CD4-positive, alpha-beta T cell treated with Interleukin-1 beta for 1 hour (primary cell): ENCODE measurements at places on chromosomes 1 and 21.

DNA sequence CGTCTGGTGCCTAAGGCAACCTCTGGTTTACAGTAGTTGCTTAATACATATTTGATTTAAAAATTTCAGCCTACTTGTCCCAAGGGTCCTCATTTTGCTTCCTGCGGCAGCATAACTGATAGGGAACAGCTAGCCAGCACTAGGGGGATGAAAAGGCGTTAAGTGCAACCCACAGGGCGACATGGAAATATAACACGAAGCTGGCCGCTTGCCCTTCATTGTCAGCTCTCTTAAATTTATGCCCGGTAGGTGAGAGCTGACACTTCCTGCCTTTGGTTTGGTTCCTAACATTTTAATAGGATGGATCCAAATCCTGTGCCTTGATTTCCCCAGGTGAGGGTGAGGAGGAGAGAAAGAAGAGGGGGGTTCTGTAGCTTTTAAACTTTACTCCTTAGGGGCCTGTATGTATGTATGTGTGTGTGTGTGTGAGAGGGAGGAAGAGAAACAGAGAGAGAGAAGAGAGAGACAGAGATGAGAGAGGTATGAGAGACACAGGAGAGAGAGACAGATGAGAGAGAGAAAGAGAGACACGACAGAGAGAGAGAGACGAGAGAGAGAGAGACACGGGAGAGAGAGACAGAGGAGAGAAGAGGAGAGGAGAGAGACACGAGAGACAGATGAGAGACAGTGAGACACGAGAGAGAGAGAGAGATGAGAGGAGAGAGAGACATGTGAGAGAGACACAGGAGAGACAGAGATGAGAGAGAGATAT is 938 bp upstream of the ACTN2 start:
- DNase-seq: no peak

GRCh38 chr1:91714867-91715381 is 171.0 kb downstream of the TGFBR3 start:
- DNase-seq: no peak

GRCh38 chr1:19066248-19066873 is 109.9 kb upstream of the IFFO2 start:
- no peak for DNase-seq

- no peak for DNase-seq
Observed at GRCh38 chr21:44708213-44708865, 3.0 kb downstream of the TSPEAR start.

DNA sequence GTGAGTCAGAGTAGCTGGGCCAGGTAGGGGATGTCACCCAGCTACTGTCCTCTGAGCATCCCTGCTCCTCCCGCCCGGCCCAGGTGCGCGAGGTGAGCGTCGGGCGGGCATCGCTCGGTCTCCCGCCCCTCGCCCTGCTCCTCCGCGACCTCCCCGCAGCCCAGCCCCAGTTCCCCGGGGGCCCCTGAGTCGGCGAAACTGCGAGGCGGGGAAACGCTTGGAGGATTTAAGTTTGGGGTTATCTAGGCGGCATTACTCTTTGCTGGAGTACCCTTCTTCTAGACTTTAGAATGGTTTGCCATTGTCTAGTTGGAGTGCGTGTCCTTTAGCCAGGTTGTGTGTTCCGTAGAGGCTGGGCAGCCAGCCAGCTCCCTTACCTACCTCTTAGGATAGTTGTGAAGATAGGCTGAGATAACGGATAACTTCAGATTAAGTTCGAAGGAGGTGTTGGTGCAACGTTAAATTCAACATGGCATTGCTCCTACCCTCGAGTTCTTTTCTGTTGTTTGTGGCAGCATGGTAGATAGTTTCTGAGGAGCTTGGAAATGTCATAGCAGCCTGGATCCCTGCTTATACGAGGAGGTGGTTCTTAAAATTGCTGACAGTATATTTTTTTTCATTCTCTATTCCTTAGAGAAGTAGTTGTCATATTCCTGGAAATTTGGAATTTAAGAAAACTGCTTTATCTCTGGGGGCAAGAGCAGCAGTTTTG is 697 bp downstream of the AGO3 start:
- peak; percentile 20 for DNase-seq

GRCh38 chr1:10121688-10122087 is 88.7 kb upstream of the KIF1B start:
- DNase-seq: no peak

DNA sequence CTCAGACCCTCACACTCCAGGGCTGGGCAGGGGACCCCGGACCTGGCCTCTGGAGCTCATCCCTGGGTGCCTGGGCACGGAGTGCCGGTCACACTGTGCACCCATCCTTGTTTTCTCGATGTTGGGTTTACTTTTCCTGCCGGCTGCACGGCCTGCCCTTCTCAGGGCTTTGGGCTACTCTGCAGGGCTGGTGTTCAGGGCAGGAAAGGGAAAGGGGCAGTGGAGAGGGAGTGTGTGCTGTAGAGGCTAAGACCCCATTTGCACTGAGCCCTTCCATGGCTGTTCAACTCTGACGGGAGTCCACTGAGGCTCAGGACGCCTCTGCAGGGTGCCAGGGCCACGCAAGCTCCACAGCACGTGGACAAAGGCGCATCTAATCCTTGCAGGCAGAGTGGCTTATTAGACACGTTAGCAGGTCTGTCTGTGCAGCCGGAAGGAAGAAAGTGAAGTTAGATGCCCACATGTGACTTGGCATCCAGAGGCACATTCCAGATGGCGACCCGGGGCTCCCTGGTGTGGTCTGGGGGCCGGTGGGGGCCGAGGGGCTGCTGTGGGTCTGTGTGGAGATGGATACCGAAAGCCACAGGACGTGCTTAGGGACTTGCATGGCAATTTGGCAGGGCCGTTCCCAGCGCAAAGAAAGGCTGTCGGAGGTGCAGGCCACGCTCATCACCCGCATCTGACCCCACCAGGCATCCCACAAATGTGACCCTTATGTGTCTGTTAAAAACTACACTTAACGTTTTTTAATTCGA is 33.6 kb downstream of the COL18A1 start:
- DNase-seq: no peak

- no peak for DNase-seq
Observed at GRCh38 chr1:40684669-40685068, 6.8 kb upstream of the NFYC start.
